ENCODE measurements at places on chromosomes 5 and 9.

DNA sequence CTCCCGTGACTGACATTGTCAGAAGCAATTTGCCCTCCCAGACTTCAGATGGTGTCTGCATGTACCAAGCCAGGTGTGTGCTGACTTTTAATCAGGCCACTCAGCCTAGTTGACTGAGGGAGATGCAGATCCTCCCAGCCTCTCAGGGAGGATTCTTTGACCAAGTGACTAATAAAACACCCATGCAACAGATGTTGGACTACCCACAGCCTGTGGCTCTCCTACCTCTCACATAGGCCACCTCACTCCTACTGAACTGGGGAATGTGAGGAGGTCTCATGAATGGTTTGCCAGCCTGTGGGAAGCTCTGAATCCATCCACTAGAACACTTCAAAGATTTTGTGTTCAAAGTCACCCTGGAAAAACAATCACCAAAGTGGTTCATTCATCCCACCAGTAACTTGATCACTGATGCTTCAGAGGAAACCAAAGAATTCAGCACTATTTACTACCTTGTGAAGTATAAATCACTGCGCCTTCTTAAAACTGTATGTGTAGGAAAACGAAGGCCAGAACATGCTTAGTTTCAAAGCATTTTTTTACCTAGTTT, 80.1 kb downstream of the ESM1 start:
- no peak for DNase-seq

DNA sequence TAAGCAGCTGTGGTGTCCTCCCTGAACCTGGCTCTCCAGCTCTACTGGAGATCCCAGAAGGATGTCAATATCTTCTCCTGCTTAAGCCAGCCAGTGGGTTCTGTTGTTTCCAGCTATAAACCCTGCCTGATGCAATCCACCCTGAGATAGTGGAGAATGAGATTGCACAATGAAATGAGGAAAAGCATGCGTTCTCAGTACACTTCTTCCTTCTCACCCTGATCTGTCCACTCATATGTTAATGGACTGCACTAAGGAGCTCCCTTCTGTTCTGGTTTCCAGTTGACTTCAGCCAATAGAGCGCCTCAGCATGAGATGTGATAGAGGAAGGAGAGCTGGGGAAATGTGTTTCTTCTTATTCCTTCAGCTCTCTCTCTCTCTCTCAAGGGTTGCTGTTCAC, 40.0 kb upstream of the CDH6 start:
- DNase-seq = no peak

- no peak for DNase-seq
Observed at GRCh38 chr5:172833372-172833685, 722 bp upstream of the ERGIC1 start.

GRCh38 chr5:125720348-125720685, 702.9 kb upstream of the GRAMD2B start:
- DNase-seq = no peak

- DNase-seq = no peak
Observed at GRCh38 chr9:95336281-95336680, 18.8 kb upstream of the FANCC start.

DNA sequence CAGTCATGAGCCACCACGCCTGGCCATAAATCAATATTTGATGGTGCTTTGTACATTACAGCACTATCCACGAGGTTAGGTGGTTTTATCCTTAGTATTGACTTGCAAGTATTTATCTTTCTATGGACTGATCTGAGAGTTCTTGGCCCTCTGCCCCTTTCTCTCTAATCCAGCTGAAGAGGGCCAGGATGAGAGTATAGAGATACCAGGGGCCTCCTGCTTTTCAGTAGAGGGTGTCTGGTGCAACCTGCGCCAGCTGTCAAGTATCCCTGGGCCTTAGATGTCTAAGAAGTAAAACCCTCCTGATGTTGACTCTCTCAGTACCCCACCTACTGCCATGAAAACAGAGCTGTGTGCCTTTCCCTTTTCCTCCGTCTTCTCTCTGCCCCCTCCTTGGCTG, 153.4 kb downstream of the SLIT3 start:
- no peak for DNase-seq

GRCh38 chr5:169013208-169013728, 287.7 kb downstream of the SLIT3 start:
- DNase-seq = no peak

DNA sequence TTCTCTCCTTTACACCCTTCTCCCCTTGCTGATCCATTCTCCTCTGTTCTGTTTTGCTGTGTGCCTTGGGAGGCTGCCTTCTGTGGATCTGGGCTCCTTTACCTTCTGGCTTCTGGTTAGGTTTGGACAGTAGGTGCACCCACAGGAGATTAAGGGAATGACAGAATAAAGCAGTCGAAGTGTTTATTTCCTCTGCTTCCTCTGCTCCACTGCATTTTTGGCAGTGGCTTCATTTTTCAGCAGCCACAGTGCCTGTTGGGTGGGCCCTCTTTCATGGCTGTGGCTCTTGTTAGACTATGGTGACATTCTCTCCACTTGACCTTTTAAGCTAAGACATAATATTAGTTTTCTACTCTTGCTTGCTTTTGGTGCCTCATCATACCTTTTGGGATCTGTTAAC, 144.1 kb downstream of the CCDC171 start:
- DNase-seq = no peak

DNA sequence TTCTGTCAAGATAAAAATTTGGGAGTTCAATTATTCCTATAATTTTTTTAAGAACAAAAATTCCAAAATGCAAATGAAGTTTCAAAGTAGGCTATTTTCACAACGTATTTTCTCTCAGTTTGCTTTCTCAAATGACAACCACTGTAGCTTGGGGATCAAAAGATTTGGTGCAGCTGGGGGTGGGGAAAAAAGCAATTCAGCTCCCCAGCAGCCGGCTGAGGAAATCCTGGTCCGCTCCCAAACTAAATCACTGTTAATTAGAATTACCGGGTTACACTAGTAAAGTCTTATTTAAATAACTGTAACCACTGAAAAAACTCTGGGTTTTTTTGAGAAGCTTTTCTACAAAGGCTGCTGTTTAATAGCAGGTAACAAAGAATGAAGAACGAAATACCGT, 5.7 kb downstream of the NR6A1 start:
- no peak for DNase-seq

DNA sequence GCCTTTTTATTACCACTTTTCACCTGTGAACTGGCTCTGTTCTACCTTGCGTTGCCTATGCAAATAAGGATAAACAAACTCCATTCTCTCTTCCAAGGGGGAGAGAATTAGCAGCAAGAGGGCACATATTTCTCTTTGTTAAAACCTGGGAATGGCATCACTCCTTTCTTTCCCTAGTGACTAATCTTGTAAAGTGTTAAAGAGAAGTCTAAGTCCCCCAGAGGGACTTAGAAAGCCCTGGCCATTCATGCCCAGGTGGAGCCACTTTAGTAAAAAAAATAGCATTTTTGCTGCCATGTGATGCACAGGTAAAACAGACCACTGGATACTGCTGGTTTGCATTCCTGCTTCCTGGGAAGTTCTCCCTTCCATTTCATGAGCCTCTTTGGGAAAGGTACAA, 148.4 kb downstream of the MAN2A1 start:
- DNase-seq = no peak

DNA sequence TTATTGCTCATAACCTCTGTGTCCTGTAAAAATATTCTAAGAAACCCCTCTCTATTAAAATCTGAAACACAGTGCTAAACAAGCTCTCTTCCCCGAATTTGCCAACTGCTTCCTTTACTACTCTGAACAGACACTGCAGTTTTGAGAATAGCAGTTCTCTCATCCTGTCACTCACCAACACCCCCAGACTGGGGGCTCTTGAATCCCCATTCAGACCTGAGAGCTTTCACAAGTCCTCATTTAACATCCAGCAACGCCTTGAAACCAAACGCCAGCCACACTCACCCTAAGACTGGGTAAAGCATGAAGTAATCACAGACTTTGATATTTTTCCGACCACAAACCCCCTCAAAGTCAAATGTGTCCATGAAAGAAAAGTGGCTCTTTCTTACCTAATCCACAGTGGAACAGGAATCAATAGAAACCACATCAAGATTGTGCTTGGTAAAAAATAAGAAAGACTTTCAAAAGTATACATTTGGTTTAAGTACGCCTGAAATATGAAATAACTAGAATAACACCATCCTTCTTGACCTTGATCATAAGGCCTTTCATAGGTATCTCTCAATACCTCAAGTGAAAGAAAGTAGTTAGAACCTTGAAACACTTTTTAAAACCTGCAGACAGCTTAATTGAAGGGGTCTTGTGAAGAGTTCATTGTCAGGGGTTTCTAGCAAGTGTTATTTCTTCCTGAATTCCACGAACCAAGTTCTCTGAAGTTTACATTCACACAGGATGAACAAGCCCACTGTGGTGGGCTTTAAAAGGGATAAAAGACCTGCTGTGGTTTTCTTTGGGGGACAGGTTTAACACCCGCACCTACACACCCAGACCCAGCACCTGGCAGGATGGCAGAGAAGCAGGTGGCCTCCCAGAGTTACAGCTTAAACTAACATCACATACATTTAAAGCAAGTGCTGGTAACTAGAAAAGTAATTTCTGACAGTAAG, 412.6 kb downstream of the MLLT3 start:
- DNase-seq = peak; percentile 84

DNA sequence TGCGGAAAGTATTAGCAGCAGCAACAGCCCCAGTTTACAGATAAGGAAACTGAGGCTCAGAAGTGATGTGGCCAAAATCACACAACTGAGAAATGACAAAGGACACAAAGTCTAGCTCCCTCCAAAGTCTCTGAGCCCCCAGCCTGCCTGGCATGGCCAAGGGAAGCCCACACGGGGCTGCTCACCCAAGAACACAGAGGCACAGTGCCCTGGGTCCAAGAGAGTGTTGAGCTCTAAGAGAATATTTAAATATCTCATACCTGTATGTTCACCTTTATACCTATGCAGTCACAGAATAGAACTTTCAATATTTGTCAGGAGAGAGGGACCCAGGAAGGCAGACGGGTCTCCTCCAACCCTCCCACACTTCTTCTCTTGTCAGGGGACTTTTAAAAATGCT, 16.6 kb downstream of the VAV2 start:
- DNase-seq = no peak

Data from stimulated activated effector memory CD8-positive, alpha-beta T cell treated with anti-CD3 and anti-CD28 coated beads, Interleukin-12 subunit alpha, Interleukin-12 subunit beta, amount 100 ng/mL, for 72 hours (primary cell).